ENCODE measurements at places on chromosomes 5 and 9.
A peak's percentile ranks its signal among the peaks of the same experiment; 100 is the strongest.

GRCh38 chr9:127224178-127224882 is 40.2 kb upstream of the GARNL3 start:
- peak; percentile 79 for DNase-seq

DNA sequence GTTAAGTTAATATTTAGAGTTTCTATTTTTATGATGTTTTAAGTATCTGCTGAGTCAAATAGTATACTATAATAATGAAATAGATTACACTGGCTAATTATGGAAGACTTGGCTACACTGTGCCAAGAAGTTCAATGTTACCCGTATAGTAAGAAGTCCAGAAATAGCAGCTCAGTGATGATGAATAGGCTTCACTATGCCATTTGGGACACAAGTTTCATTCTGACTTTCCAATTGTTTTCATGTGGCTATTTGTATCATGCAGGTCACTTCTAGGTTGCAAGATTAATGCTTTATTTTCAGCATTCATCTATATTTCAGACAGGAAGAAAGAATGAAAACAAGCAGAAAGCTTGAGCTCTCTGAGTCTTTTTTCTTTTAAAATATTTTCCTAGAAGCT is 194.5 kb upstream of the RIOK2 start:
- DNase-seq: no peak

DNA sequence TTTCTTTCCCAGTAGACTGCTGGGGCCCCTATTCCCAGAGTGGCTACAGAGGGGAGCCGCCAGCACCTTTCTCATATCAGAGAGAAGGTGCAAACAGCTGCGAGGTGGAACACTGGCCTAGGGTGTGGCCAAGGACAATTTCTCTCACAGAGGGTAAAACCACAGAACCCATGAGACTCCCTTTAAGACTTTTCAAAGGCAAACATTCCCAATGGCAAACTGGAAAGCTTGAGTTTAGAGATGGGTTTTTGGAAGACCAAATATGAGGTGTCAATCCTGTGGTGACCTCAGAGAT is 335.1 kb upstream of the PIK3R1 start:
- DNase-seq: no peak

DNA sequence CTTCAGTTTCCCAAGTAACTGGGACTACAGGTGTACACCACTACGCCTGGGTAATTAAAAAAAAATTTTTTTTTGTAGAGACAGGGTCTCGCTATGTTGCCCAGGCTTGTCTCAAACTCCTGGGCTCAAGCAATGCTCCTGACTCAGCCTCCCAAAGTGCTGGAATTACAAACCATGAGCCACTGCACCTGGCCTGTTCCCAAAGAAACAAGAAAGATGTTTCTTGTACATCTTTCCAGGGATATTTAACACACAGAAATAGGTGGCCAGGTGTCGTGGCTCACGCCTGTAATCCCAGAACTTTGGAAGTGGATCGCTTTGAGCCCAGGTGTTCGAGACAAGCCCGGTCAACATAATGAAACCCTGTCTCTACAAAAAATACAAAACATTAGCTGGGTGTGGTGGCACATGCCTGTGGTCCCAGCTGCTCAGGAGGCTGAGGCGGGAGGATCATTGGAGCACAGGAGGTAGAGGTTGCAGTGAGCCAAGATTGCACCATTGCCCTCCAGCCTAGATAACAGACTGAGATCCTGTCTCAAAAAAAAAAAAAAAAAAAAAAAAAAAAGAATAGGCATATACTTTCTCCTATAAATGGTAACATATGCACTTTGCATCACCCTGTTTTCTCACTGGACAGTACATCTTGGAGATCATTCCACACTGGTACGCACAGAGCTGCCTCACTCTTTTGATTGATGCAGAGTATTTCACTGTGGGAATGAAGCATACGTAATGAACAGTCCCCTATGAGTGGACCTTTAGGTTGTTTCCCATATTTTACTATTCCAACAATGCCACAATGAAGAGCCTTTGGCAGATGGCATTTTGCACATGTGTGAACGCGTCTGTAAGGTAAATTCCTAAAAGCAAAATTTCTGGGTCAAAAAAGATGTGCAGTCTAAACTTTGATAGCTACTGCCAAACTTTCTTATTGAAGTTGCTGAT is 2.0 kb upstream of the GRHPR start:
- no peak for DNase-seq

- DNase-seq: no peak
These were observed 207.6 kb downstream of the HSPA4 start for GRCh38 chr5:133259199-133259997.

- no peak for DNase-seq
These were observed 97.4 kb upstream of the CLINT1 start for GRCh38 chr5:157956271-157956885.

DNA sequence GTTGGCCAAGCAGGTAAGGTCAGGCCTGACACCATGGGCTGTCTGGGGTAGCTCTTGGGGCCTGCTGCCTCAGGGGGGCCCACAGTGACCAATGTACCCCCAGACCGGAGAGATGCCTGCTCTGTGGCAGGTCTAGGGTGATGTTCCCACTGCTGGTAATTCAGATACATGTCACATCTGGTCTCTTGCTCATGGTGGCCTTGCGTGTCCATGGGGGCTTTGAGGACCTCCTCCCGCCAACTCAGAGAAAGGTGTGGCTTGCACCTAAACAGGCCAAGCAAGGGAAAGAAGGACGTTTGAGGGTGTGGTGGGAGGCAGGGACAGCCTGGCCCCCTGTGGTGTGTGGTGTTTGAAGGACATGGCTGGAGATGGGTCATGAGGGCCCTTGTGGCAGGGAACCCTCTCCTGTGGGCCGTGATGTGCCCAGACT is 75.2 kb downstream of the PHF2 start:
- no peak for DNase-seq

GRCh38 chr5:153632748-153633290 is 142.3 kb downstream of the GRIA1 start:
- no peak for DNase-seq

GRCh38 chr5:113897748-113898147 is 384.3 kb downstream of the YTHDC2 start:
- no peak for DNase-seq

DNA sequence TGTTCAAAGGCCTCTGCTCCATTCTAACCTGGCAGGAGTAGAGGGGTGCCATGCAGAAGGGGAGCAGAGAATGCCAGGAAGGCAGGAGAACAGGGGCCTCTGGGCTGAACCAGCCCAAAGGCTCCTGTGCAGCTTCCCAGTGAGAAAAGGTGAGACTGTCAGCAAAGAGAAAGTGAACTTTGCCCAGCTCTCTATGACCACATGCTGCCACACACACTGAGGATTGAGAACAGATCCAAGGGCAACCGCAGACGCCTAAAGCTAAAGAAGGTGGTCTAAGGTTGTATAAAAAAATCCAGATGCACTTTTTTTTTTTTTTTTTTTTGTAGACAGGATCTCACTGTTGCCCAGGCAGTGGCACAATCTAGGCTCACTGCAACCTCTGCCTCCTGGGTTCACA is 51.4 kb downstream of the ALDH7A1 start:
- no peak for DNase-seq

DNA sequence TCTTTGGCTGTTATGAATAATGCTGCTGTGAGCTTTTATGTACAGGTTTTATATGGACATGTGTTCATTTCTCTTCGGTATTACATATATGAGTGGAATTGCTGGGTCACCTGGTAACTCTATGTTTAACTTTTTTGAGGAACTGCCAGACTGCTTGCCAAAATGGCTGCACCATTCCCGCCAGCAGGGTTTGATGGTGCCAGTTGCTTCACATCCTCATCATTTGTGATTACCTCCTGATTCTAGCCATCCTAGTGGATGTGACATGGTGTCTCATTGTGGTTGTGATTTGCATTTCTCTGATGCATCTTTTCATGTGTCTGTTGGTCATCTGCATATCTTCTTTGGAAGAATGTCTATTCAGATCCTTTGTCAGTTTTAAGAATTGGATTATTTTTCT is 10.7 kb downstream of the NANS start:
- no peak for DNase-seq

GRCh38 chr5:135223404-135223803 is 175.6 kb downstream of the MACROH2A1 start:
- DNase-seq: no peak

- no peak for DNase-seq
These were observed 37.6 kb downstream of the ELL2 start for GRCh38 chr5:95923918-95924544.

- DNase-seq: no peak
These were observed 17.1 kb downstream of the TERT start for GRCh38 chr5:1277781-1278180.

GRCh38 chr5:17801595-17801994 is 167.3 kb downstream of the TAF11L14 start:
- DNase-seq: no peak

GRCh38 chr5:137596941-137597340 is 97.8 kb upstream of the SPOCK1 start:
- DNase-seq: no peak

DNA sequence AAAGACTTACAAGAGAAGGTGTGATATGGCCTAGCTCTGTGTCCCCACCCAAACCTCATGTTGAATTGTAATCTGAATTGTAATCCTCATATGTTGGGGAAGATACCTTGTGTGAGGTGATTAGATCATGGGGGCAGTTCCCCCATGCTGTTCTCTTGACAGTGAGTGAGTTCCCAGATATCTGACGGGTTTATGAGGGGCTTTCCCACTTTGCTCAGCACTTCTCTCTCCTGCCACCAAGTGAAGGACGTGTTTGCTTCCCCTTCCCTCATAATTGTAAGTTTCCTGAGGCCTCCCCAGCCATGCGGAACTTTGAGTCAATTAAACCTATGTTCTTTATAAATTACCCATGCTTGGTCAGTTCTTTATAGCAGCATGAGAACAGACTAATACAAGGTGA is 49.0 kb downstream of the CDO1 start:
- no peak for DNase-seq

DNA sequence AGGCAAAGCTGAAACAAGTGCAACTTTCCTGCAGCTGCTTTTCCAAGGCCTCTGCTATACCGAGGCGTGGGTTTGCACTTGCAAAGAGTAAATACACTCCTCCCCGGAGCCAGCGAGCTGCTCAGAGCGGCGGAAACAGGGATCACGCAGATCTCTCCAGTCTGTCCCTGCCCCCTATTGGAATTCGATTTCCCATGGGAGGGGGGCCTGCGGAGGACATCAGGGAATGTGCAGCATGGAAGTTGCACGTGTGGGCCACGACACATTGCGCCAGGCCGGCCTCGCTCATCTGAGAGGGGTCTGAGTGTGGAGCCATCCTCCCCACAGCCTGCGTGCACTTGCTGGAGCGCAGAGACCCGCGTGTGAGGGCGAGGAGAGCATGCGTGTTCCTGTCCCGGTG is 104.3 kb upstream of the PHYKPL start:
- DNase-seq: no peak

GRCh38 chr5:168270476-168270875 is 21.0 kb upstream of the WWC1 start:
- DNase-seq: no peak

GRCh38 chr5:56664025-56664424 is 151.3 kb upstream of the MAP3K1 start:
- DNase-seq: no peak

DNA sequence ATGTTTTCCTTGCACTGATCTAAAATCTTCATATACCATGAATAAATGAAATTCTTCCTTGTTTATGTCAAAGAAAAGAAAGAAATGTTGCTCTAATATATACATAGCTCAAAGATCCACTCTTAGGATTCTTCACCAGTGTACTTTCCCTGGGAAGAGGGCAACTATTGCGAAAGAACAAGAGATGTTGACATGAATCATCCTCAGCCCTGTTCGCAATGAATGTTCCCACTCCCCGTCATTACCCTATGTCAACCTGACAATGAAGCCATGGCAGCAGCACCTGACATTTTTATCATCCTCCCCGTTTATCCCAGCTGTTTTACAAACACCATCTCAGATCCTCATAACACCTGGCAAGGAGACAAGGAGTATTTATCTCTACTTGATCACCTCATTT is 409.1 kb upstream of the GRIA1 start:
- no peak for DNase-seq

- DNase-seq: no peak
These were observed 7.5 kb downstream of the KIAA1958 start for GRCh38 chr9:112494153-112494552.

DNA sequence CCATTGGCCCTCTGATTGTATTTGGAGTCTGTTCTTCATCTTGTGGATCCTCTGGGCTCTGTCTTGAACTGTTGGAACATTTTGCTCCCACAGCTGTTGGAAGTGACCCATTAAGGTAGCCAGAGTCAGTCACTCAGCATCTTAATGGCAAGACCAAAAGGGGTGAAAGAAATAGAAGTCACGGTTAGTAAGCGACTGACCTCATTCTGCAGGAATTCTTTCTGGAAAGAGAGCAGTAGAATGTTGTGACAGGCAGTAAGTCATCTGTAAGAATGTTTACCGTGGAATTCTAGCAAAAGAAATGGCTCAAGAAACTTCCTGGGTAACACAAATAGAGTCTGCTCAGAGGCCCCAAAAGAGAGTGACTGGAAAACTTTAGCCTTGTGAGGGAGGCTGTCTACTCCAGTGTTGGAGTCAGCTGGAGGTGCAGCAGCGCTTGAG is 28.6 kb upstream of the TNC start:
- DNase-seq: no peak

DNA sequence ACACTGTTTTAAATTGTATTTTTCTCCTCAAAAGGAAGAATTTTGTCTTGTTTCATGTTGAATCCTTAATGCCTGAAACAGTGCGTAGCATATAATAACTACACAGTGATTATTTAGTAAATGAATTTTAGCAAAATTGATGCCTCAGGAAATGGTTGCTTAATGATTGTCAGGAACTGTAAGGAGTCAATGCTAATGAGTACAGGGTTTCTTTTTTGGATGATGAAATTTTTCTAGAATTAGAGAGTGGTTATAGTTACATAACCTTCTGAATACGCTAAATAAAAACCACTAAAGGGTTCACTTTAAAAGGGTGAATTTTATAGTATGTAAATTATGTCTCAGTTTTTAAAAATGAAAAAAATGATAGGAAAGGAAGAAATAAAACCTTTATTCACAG is 14.9 kb downstream of the FAM151B start:
- no peak for DNase-seq

GRCh38 chr5:96049398-96050272 is 88.0 kb upstream of the ELL2 start:
- no peak for DNase-seq

- no peak for DNase-seq
These were observed 293.1 kb downstream of the ZSWIM6 start for GRCh38 chr5:61625137-61625561.

- DNase-seq: no peak
These were observed 204.2 kb downstream of the SGCD start for GRCh38 chr5:156531199-156531598.

GRCh38 chr5:16049761-16050160 is 129.8 kb downstream of the MARCHF11 start:
- no peak for DNase-seq

DNA sequence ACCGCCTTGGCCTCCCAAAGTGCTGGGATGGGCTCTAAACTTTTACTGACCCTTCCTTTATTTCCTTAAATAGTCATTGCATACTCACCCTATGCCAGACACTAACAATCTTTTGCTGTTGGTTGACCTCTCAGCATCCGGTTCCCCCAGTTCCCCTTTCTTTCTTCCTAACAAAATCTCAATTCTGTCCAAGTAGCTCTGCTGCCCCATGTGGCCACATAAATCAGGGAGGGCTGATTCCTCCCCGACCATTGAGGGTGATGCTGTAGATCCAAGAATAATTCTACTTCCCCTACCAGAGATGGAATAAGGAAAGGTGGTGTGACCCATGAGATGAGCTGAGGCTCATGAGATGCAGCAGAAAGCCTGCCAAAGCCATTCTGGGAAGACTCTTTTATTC is 315.3 kb upstream of the MSX2 start:
- DNase-seq: no peak

GRCh38 chr9:17462869-17463464 is 115.9 kb upstream of the SH3GL2 start:
- peak; percentile 33 for DNase-seq

- peak; percentile 34 for DNase-seq
These were observed 47.1 kb upstream of the RAI14 start for GRCh38 chr5:34608859-34609648.

Data from NCI-H460 (cell line).